AG10803 (cell line): ENCODE measurements at places on chromosomes 5 and 9.
A peak's percentile ranks its signal among the peaks of the same experiment; 100 is the strongest.

DNA sequence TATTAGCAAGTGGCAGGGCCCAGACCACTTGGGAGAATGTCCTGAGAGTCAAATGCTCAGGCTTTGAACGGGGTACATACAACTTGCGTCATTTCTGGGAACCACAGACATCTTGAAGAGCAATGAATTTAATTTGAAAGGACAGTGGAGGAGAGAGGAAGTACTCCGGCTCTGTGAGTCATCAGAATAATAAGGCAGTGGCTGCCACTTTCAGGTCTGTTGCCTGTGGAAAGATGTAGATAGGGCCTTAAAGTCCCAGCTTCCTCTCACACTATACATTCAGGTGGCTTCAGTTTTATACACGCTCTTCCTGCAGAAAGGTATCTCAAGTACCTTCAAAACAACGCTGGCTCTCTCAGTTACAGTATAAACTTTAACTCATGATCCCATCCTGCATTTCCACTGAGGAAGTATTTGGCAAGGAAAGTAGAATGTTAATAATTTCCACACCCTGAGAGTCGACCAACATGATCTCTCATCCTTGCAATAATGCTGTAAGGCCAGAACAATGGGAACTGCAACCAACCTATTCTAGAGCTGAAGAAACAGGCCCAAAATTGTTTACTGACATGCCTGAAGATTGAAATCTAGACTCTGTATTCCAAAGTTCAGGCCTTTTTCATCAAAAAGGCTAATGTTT, 6.8 kb upstream of the PRUNE2 start:
- peak; percentile 65 for DNase-seq

DNA sequence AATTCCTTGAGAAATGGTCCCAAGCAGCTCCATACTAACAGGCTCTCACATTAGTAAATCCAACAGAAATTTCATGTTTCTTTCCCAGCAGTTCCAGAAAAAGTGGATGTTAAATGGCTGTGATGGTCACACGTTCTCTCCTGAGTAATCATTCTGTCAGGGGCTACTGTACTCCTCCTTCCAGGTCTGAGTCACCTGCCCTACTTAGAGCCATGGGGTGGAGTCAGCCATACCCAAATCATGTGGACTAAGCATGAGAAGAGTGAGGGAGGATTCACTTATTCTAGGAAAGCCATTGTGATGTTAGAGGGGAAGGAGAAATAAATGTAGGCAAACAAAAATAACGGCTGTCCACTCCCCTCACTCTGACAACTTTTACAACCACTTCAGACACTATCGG, 547.2 kb downstream of the CSNK1G3 start:
- DNase-seq: no peak

DNA sequence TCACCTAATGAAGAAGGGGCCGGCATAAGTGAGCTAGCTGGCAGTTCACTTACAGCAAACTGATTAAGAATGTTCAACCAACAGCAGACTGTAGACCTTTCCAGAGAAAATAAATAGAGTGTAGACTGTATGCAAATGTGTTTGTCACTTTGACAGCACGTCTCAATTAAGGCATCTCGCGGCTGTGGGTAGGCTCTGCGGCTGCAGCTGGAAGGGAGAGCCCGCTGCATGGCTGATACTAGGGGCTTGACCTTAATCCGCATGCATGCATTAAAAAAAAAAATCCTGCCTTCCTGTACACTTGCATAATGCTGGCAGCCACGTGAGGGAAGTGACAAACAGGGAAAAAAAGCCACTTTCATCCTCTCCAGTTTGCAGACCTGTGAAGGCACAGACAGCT, 82.3 kb downstream of the CRB2 start:
- no peak for DNase-seq

DNA sequence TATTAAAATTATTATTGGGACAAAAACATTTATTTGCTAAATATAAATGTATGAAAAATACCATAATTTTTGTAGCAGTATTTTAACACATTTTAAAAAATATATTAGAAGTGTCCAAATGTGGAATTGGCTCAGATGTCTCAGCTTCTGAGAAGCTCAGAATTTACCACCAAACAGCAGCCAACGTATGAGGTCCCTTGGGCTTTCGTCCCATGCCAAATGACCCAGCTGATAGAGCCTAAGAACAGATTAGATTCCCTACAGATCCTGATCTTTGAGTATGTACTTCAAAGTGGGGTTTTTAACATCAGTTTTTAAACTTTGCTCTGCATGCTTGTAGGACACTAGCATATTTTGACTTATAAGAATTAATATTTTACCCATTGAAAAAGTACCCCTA, 77.3 kb upstream of the RPS23 start:
- no peak for DNase-seq
